Adrenal gland (tissue), 19 donors: ENCODE measurements at places on chromosomes 3 and 15. TPM values are rescaled to one million over a fixed set of nuclear protein-coding genes. Genes with fewer than 3 reads are reported as not detected.
A peak's percentile ranks its signal among the peaks of the same experiment; 100 is the strongest.

DNA sequence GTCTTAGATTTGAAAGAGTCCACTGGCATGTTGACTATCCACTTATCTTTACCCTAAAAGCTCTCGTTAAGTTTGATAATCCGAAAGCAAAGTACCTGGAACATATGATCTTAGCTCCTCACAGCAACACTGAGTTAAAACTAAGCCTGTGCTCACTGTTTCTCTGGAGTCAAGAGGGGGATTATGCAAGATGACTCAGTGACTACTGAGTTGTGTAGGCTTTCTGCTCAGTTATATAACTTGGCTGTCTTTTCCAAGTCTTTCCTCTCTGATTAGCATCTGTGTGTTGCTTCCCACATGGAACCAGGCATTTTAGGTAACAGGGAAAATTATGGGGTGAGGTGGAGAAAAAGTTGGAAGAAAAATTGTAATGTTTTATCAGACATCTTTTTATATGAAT is 31.2 kb upstream of the MYO5C start:
- no peak for DNase-seq
- H3K36me3 ChIP-seq: peaks cover 12% of the 10 kb centered on the region
- no peak overlapping the region for H3K27ac ChIP-seq
- H3K4me1 ChIP-seq: no peaks in the 10 kb centered on the region
- no peaks in the 10 kb centered on the region for H3K27me3 ChIP-seq
- no peak overlapping the region for H3K4me3 ChIP-seq

The RASL12 gene
- 2.3 TPM for total RNA-seq

DNA sequence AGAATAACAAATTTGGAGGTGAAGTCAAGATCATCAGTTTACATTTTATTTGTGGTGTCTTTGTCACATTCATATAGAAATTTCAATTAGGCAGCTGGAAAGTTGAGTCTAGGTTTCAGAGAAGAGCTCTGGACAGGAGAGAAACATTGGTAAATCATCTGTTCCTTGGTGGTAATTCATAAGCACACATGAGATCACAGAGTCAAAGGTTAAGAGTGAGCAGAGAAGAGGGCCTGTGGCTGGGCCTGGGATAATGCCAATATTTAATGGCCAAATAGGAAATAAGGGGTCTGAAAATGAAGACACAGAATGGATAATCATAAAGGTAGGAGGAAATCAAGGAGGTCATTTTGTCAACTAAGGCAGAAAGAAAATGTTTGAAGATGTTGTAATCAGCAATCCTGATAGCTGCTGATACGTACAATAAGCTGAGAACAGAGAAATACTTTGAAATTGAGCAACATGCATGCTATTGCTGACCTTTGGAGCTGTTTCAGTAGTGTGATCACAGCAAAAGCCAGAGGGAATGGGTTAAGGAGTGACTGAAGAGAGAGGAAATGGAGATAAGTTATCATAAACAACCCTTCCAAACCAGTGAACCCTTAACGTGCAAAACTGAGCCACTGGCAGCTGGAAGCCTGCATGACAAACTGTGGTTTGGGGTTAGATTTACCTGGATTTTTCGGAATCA is 692.8 kb downstream of the AGBL1 start:
- H3K4me1 ChIP-seq: no peaks in the 10 kb centered on the region
- H3K36me3 ChIP-seq: no peaks in the 10 kb centered on the region
- no peak overlapping the region for H3K27ac ChIP-seq
- H3K27me3 ChIP-seq: no peaks in the 10 kb centered on the region
- no peak overlapping the region for H3K4me3 ChIP-seq
- no peak for DNase-seq

- DNase-seq: no peak
- no peaks in the 10 kb centered on the region for H3K36me3 ChIP-seq
- no peaks in the 10 kb centered on the region for H3K27me3 ChIP-seq
- no peaks in the 10 kb centered on the region for H3K4me1 ChIP-seq
- H3K4me3 ChIP-seq: no peak overlapping the region
- no peak overlapping the region for H3K27ac ChIP-seq
Observed at GRCh38 chr3:195835791-195836190, 24.1 kb upstream of the MUC4 start.

- no peak overlapping the region for H3K4me3 ChIP-seq
- H3K27ac ChIP-seq: peak overlapping the region; percentile 79
- H3K36me3 ChIP-seq: no peaks in the 10 kb centered on the region
- peak; percentile 35 for DNase-seq
- H3K4me1 ChIP-seq: peaks cover 25% of the 10 kb centered on the region
- H3K27me3 ChIP-seq: no peaks in the 10 kb centered on the region
Observed at GRCh38 chr3:138366006-138366759, 17.8 kb downstream of the MRAS start.

DNA sequence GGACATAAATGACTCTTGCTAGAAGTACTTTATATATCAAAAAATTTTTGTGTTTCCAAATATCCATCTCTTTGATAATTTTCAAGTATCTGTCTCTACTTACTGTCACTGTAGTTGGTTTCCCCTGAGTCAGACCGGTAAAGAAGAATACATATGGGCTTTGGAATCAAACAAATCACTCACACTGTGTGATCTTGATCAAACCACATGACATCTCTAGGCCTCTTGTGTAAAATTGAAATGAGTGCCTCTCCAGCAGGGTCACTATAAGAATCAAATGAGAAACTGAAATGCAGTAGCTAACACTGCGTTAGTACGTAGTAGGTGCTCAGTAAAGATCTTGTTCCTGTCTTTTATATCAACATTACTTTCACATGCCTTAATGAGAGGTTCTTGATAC is 314.6 kb upstream of the STT3B start:
- H3K27me3 ChIP-seq: no peaks in the 10 kb centered on the region
- no peak overlapping the region for H3K4me3 ChIP-seq
- no peaks in the 10 kb centered on the region for H3K4me1 ChIP-seq

- DNase-seq: no peak
- H3K27ac ChIP-seq: no peak overlapping the region
- no peaks in the 10 kb centered on the region for H3K27me3 ChIP-seq
Observed at GRCh38 chr3:24197809-24198208, 252.7 kb downstream of the NR1D2 start.

DNA sequence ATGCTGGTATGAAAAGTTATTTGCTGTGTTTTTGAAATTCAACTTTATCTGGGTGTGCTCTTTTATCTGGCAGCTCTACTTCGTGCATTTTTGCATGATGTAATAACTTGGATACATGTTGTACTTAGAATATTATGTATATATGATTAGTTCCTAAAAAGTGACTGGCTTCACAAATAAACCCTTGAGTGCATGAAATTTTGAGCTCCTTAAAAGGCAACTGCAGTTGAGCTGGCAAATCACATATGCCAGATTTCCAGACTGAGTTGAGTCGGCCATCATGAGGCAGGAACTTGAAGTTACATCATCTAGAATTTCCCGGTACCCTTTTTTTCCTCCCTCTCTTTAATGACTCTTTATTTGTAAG is 162.5 kb downstream of the FNDC3B start:
- no peaks in the 10 kb centered on the region for H3K27me3 ChIP-seq
- peak overlapping the region; percentile 45 for H3K27ac ChIP-seq
- H3K36me3 ChIP-seq: no peaks in the 10 kb centered on the region

The MUC4 gene
- not detected for total RNA-seq

The PROK2 gene
- total RNA-seq: not detected

DNA sequence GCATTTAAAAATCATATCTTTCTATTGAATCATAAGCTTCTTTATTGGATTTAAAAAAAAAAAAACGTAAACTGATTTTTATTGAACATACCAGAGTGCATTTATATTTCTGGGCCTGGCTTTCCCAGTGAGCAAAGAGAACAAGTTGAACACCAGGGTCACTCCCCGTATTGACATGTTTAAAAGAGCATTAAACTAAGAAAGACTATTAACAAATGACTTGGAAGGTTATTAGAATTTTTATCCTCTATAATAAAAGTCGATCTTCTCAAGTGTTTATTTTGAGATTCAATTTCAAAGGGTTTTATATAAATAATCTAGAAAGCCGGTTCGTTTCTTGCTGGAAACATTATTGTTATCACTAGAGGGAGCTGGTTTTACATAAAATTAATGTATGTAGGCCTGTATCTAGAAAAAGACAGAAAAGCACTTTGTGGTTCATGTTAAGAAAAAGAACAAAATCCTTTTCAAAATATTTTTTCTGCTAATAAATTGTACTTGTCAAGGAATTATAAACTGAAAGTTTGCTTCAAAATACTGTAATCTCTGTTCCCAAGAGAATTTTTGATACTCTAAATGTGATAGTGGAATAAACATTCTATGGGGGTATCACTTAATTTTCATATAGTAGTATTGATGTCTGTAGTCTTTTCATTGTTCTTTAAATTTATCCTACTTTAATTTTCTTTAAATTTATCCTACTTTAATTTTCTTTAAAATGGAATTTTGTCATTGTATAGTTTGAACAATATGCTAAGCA is 321.8 kb upstream of the MME start:
- no peaks in the 10 kb centered on the region for H3K36me3 ChIP-seq
- no peaks in the 10 kb centered on the region for H3K27me3 ChIP-seq
- H3K4me1 ChIP-seq: no peaks in the 10 kb centered on the region
- no peak overlapping the region for H3K27ac ChIP-seq

DNA sequence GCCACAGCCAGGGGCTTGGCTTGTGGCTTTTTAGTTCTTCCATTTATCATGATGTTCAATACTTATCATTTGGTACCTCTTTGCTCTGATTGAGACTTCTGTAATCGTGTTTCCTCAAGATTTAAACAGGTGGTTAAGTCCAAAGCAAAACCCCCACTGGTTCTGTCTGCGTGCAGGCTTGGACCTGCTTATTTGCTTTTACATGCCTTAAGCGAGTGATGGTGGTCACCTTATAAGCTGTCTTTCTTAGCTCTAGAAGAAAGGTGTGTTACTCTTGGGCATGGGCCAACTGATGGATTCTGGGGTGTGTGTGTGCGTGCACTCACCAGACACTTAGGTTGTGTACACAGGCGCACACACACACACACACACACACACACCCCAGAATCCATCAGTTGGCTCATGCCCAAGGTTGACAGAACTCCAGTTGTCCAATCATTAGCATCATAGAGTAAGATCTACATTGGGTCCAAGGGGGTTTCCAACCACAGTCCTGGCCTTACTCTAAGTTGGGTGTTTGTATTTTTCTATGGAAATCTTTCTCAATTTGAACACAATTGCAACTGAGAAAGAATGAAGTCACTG is 1.2 kb downstream of the MYZAP start:
- peak overlapping the region; percentile 47 for H3K27ac ChIP-seq
- no peak overlapping the region for H3K4me3 ChIP-seq
- peaks cover 29% of the 10 kb centered on the region for H3K4me1 ChIP-seq
- no peak for DNase-seq

DNA sequence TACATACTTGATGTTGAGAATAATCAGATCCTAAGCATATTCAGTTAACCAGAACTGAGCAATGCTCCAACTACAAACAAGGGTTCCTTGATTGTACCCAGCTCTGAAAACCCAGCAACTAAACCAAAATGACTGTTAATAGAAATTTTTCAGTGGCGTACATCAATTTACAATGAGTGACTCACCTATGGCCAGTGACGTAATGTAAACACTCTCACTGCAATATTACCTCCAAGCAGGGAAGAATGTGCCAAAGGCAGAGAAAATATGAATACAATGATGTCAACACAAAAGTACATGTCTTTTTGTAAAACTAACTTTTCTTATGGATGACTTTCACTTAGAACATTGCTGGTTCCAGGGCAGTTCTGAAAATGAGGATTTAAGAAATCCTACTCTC is 611.3 kb downstream of the EDEM1 start:
- DNase-seq: no peak
- no peaks in the 10 kb centered on the region for H3K27me3 ChIP-seq
- no peak overlapping the region for H3K27ac ChIP-seq

The PLAAT1 gene
- total RNA-seq: 1.4 TPM

- H3K36me3 ChIP-seq: no peaks in the 10 kb centered on the region
- no peaks in the 10 kb centered on the region for H3K27me3 ChIP-seq
- no peak overlapping the region for H3K4me3 ChIP-seq
- peaks cover 12% of the 10 kb centered on the region for H3K4me1 ChIP-seq
- DNase-seq: no peak
- no peak overlapping the region for H3K27ac ChIP-seq
Observed at GRCh38 chr3:128070898-128071591, 18.8 kb downstream of the SEC61A1 start.

GRCh38 chr3:38805765-38806386 is 10.1 kb downstream of the SCN10A start:
- DNase-seq: peak; percentile 53
- H3K4me3 ChIP-seq: no peak overlapping the region
- H3K36me3 ChIP-seq: no peaks in the 10 kb centered on the region
- H3K27me3 ChIP-seq: no peaks in the 10 kb centered on the region

The C3orf22 gene
- total RNA-seq: not detected

The SLC9C1 gene
- not detected for total RNA-seq

The AADACL2 gene
- total RNA-seq: not detected

GRCh38 chr15:55823699-55824340 is 80.9 kb upstream of the PRTG start:
- no peaks in the 10 kb centered on the region for H3K4me1 ChIP-seq
- no peaks in the 10 kb centered on the region for H3K36me3 ChIP-seq
- no peak overlapping the region for H3K27ac ChIP-seq
- DNase-seq: no peak
- H3K4me3 ChIP-seq: no peak overlapping the region

DNA sequence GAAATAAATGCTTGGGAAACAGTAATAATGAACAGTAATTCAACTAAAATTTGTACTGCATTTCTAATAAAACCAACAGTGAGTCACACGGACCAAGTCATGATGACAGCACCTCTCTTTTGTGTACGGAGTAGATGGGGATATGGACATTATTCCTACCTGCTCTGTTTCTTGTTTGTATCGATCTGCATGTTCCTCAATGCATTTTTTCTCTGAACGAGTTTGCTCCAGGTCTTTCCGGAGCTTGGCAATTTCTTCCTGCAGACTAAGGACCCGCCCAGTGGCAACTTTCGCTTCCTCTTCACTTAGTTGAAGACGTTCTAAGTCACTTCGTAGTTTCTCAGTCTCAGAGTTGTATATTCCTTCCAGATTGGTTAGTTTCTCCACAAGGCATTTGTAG is 74.4 kb upstream of the MYO5C start:
- no peaks in the 10 kb centered on the region for H3K27me3 ChIP-seq
- no peak for DNase-seq
- no peak overlapping the region for H3K27ac ChIP-seq

DNA sequence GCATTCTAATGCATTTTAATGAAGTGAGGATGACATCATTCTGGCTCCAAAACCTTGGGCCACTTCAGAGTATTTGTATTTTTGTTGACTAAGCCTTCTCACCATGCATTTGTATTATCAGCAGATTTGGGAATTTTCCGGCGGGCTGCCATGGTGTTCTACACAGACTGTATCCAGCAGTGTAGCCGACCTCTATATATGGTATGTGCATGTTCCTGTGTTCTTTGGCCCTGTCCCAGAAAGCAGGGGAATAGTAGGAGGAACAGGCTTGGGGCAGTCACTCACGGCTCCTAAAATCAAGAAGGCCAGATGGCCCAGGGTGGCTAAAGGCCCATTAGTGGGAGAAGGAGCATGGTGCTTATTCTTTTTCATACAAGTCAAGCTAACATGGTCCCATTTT is 80.5 kb downstream of the USF3 start:
- no peaks in the 10 kb centered on the region for H3K27me3 ChIP-seq
- H3K36me3 ChIP-seq: no peaks in the 10 kb centered on the region
- no peak overlapping the region for H3K4me3 ChIP-seq
- DNase-seq: no peak

GRCh38 chr3:60980342-60980692 is 270.9 kb downstream of the FHIT start:
- no peaks in the 10 kb centered on the region for H3K36me3 ChIP-seq
- H3K27ac ChIP-seq: no peak overlapping the region
- H3K4me3 ChIP-seq: no peak overlapping the region
- DNase-seq: no peak

- no peak overlapping the region for H3K4me3 ChIP-seq
- DNase-seq: peak; percentile 30
- H3K36me3 ChIP-seq: no peaks in the 10 kb centered on the region
- H3K27ac ChIP-seq: no peak overlapping the region
Observed at GRCh38 chr15:60804986-60805949, 326.3 kb upstream of the ICE2 start.

The MKRN2 gene
- 23.6 TPM for total RNA-seq
